ENCODE measurements at places on chromosomes 1 and 21.

GRCh38 chr1:12179111-12179519 is 12.3 kb downstream of the TNFRSF1B start:
- peak; percentile 75 for DNase-seq

DNA sequence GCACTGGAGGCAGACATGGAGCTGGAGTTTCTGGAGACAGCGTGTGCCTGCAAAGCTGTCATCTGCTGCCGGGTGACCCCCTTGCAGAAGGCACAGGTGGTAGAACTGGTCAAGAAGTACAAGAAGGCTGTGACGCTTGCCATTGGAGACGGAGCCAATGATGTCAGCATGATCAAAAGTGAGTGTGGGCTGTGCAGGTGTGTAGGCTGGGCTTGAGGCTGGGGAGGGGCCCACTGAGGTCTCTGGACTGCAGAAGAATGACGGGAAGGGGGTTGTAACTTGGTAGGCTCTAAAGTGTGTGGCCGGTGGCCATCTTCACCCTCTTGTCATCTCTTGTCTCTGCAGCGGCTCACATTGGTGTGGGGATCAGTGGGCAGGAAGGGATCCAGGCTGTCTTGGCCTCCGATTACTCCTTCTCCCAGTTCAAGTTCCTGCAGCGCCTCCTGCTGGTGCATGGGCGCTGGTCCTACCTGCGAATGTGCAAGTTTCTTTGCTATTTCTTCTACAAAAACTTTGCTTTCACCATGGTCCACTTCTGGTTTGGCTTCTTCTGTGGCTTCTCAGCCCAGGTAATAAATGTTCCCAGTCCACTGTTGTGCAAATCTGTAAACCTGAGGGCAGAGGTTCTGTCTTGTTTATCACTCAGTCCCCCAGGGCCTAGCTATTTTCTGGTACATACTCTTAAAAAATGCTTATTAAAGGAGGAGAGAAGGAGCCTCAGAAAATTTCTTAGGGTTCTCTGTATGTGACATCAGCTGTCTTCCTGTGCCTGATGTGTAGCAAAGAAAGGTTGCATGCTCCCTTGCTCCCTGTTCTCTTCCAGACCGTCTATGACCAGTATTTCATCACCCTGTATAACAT is 19.9 kb downstream of the ATP8B2 start:
- DNase-seq = no peak

- DNase-seq = no peak
These were observed 10.7 kb upstream of the ELF3 start for GRCh38 chr1:201999625-202000238.

DNA sequence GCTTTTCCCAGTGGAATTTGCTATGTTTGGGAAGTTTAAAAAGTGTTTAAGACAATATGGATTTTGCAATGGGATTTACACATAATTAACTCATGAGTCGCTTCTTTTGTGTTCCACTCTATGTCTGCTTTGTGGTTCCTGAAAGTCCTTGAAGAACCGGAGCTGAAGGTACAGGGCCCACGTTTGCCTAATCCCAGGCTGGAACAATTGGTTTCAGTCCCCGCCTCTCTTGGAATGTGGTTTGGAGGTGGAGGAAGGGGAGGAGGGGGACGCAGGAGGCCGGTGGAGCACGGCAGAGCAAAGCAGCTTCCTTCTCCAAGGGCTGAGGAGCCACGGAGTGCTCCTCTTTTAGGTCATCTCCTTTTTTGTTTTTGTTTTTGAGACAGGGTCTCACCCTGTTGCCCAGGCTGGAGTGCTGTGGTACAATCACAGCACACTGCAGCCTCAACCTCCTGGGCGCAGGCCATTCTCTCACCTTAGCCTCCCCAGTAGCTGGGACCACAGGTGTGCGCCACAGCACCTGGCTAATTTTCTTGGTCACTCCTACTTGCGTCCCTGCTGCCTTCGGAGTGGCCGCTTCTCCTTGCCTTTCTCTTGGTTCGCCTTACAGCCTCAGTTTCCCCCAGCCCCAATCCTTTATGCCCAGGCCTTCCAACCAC is 129.5 kb upstream of the ERRFI1 start:
- no peak for DNase-seq

DNA sequence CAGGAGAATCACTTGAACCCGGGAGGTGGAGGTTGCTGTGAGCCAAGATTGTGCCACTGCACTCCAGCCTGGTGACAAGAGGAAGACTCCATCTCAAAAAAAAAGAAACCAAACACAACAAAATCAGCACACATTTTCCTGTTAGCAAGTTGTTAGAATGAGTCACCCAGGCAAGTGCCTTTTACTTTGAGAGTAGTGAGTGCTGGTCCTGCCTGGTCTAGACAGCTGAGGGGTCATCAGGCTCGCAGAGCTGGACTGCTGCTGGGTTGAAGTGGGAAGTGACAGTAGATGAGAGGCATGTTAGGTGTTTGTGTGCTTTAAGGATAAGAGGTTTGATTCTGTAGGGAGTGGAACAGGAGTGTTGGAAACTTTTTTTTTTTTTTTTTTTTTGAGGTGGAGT is 31.9 kb downstream of the GNPAT start:
- DNase-seq = no peak
